ENCODE measurements at places on chromosomes 5 and 9. TPM values are rescaled to one million over a fixed set of nuclear protein-coding genes. Genes with fewer than 3 reads are reported as not detected.

The MCTP1 gene
- total RNA-seq = 1.7 TPM

The FABP6 gene
- total RNA-seq = not detected

The IL17B gene
- total RNA-seq = not detected

The RNF183 gene
- total RNA-seq = not detected

The OBP2B gene
- total RNA-seq = not detected

The PCDHGB2 gene
- 0.77 TPM for total RNA-seq

The CDK7 gene
- 34.7 TPM for total RNA-seq

The HCN1 gene
- total RNA-seq = not detected

The PCSK5 gene
- 5.7 TPM for total RNA-seq

The TCERG1 gene
- 16.8 TPM for total RNA-seq

The CTSV gene
- 0.82 TPM for total RNA-seq

The P4HA2 gene
- 202 TPM for total RNA-seq

The TAF11L5 gene
- total RNA-seq = not detected

The ABCA1 gene
- total RNA-seq = 44.3 TPM

The PCDHGC3 gene
- total RNA-seq = 55.5 TPM

The CDH9 gene
- not detected for total RNA-seq

The SLC25A48 gene
- not detected for total RNA-seq

The SLC22A4 gene
- total RNA-seq = 1.5 TPM

The IL9 gene
- total RNA-seq = not detected

The SEC61B gene
- 96.7 TPM for total RNA-seq

The ADRA1B gene
- 10.6 TPM for total RNA-seq

The CETN3 gene
- total RNA-seq = 11.3 TPM

The SLC25A2 gene
- not detected for total RNA-seq

The SPINK7 gene
- not detected for total RNA-seq

The BTNL8 gene
- total RNA-seq = 1.2 TPM

The FAM221B gene
- not detected for total RNA-seq

The FGF1 gene
- total RNA-seq = 2.0 TPM

The ZDHHC11 gene
- 0.85 TPM for total RNA-seq

The PCSK1 gene
- total RNA-seq = 1.4 TPM

The QRFP gene
- total RNA-seq = not detected

The AMBP gene
- total RNA-seq = not detected

The GPR21 gene
- total RNA-seq = 1.5 TPM

The SHROOM1 gene
- 2.6 TPM for total RNA-seq

The C9orf50 gene
- not detected for total RNA-seq

The SCGB3A2 gene
- not detected for total RNA-seq

The COL5A1 gene
- total RNA-seq = 1,154 TPM

The ADAMTS12 gene
- total RNA-seq = 39.5 TPM

The ADAMTS16 gene
- not detected for total RNA-seq

The PSIP1 gene
- total RNA-seq = 19.1 TPM

The SH2D3C gene
- total RNA-seq = 0.23 TPM

The EGFL7 gene
- total RNA-seq = 72.6 TPM

The PCA3 gene
- total RNA-seq = not detected

The C9orf78 gene
- total RNA-seq = 35.2 TPM

The NRG2 gene
- total RNA-seq = 0.12 TPM

The LCN9 gene
- not detected for total RNA-seq

The CLK4 gene
- 7.2 TPM for total RNA-seq
